CD4-positive, alpha-beta T cell treated with Interleukin-10 for 1 hour (primary cell): ENCODE measurements at places on chromosomes 1 and 21.

DNA sequence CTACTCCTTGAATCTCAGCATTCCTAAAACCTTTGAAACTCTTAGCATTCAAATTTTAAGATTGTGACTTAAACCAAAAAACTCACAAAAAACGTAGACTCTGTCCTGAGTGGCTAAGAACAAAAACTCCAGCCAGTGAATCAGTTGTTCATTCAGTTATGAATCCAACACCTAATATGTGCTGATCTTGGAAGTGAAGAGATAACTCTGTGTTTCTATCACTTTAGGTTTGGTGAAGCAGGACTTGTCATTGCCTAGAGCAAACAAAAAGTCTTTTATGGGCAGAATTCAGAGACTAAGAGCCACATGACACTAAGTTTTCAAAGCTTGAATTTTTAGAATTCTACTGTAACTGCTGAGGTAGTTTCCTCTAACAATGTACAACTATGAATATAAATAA, 10.4 kb upstream of the GPR137B start:
- no peak for DNase-seq

- DNase-seq, result no peak
Measured at GRCh38 chr1:157856538-157856937, 14.9 kb upstream of the CD5L start.

GRCh38 chr1:236455243-236455642, 61.2 kb downstream of the EDARADD start:
- DNase-seq, result no peak

GRCh38 chr1:89837036-89837481, 16.2 kb downstream of the LRRC8D start:
- DNase-seq, result no peak

DNA sequence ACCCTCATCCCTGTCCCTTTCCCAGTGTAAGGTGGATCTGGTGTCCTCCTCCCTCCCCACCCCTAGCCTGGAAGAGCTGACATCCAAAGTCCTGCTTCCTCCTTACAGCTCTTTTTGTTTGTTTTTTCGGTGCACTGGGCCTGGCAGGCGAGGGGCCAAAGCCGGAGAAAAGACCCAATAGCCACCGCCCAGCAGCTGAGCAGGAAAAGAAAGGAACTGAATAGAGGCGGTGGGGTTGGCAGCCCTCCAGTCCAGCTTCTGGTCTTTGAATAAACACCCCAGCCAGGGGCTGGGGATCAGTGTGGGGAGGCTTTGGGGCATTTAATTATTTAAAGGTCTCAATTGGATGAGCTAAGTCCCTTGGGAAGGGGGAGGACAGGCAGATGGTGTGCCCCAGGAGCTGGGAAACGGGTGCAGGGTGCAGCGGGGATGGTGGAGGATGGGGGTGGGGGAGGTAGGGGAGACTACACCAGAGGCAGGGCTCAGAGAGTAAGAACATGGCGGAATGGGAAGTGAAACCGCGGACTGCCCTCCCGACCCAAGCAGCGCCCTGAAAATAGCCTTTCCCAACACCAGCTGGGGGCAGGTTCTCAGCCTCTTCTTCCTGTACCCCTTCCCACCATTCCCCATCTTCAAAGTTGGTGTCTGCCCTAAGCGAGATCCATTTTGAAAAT, 20.2 kb downstream of the BTG2 start:
- no peak for DNase-seq
